ENCODE measurements at places on chromosomes 6 and 20.

- DNase-seq = no peak
These were observed 37.9 kb downstream of the SLC17A1 start for GRCh38 chr6:25793970-25794369.

- no peak for DNase-seq
These were observed 18.9 kb upstream of the SRSF6 start for GRCh38 chr20:43438578-43439316.

- DNase-seq = peak; percentile 61
These were observed 5.7 kb upstream of the TNXB start for GRCh38 chr6:32114796-32115195.

DNA sequence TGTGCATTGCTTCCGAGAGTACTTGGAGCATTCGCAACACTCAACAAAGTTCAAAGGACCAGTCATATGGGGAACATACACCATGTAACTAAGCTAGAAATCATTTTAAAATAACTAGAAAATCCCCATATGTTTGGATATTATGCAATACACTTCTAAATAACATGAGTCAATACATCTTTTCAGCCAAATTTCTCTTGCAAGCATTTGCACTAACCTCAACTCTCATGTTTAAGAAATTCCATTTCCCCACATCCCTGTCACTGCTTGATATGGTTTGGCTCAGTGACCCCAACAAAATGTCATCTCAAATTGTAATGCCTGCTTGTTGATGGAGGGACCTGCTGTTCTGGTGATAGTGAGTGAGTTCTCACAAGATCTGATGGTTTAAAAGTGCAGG lies 85.7 kb upstream of the CST7 start:
- peak; percentile 42 for DNase-seq

All from foreskin fibroblast (primary cell).